ENCODE measurements at places on chromosomes 3 and 15.

GRCh38 chr3:136562026-136562425, 190.2 kb downstream of the STAG1 start:
- no peak overlapping the region for H3K27ac ChIP-seq
- no peaks in the 10 kb centered on the region for H3K4me1 ChIP-seq
- DNase-seq = no peak
- H3K4me3 ChIP-seq = no peak overlapping the region
- no peaks in the 10 kb centered on the region for H3K36me3 ChIP-seq
- no peaks in the 10 kb centered on the region for H3K27me3 ChIP-seq

- DNase-seq = no peak
- no peaks in the 10 kb centered on the region for H3K4me1 ChIP-seq
- H3K4me3 ChIP-seq = no peak overlapping the region
- H3K27me3 ChIP-seq = no peaks in the 10 kb centered on the region
Measured at GRCh38 chr15:66078929-66079275, 174.6 kb downstream of the MEGF11 start.

- H3K36me3 ChIP-seq = no peaks in the 10 kb centered on the region
- no peaks in the 10 kb centered on the region for H3K27me3 ChIP-seq
- H3K4me3 ChIP-seq = no peak overlapping the region
- H3K27ac ChIP-seq = no peak overlapping the region
- no peak for DNase-seq
Measured at GRCh38 chr3:171453180-171453886, 6.9 kb downstream of the TNIK start.

DNA sequence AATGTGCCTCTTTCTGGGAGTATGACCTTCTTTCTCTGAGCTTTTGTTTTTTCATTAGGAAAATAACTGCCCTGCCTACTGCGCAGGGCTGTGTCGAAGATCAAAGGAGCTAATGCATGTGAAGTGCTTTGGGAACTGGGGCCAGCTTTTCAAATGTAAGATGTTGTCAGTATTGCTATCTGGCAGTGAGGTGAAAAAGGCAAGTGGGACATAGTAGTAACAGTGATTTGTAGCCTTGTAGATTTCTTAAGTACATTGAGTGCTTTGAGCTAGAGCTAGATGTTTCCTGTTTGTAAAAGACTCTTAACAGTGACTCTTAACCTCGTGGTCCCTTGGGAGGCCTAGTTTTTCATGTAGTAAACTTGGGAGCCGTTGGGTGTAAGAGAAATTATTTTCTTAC, 126.5 kb downstream of the ECT2 start:
- H3K27me3 ChIP-seq = no peaks in the 10 kb centered on the region
- no peaks in the 10 kb centered on the region for H3K4me1 ChIP-seq
- DNase-seq = no peak
- no peaks in the 10 kb centered on the region for H3K36me3 ChIP-seq
- no peak overlapping the region for H3K4me3 ChIP-seq
- no peak overlapping the region for H3K27ac ChIP-seq

GRCh38 chr15:86854176-86854575, 774.5 kb downstream of the AGBL1 start:
- H3K4me1 ChIP-seq = no peaks in the 10 kb centered on the region
- peaks cover 3% of the 10 kb centered on the region for H3K27me3 ChIP-seq
- no peak overlapping the region for H3K4me3 ChIP-seq

- no peaks in the 10 kb centered on the region for H3K36me3 ChIP-seq
- H3K4me1 ChIP-seq = no peaks in the 10 kb centered on the region
- H3K4me3 ChIP-seq = no peak overlapping the region
Measured at GRCh38 chr3:111285184-111285538, 213.5 kb downstream of the NECTIN3 start.

DNA sequence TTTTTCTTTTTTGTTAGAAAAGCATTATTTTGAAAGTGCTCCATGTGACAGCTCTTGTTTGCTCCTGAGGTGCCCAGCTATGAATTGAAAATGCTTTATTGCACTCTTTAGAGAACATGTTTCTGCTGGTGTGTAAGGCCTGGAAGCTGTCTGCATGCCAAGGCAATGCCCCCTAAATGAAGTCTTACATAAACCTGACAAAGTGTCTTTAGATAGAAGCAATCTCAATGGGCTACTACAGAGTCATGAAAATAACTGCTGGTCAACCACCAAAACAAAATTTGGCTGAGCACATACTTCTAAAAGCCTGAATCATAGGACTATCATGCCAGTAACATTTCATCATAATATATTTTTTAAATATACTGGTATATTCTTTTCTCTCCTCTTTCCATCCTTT, 178.7 kb downstream of the THRB start:
- H3K4me1 ChIP-seq = peaks cover 5% of the 10 kb centered on the region
- H3K27me3 ChIP-seq = no peaks in the 10 kb centered on the region
- H3K4me3 ChIP-seq = no peak overlapping the region
- H3K27ac ChIP-seq = no peak overlapping the region
- peaks cover 7% of the 10 kb centered on the region for H3K36me3 ChIP-seq

- no peaks in the 10 kb centered on the region for H3K4me1 ChIP-seq
- H3K27ac ChIP-seq = no peak overlapping the region
- H3K27me3 ChIP-seq = no peaks in the 10 kb centered on the region
- no peak overlapping the region for H3K4me3 ChIP-seq
- no peaks in the 10 kb centered on the region for H3K36me3 ChIP-seq
Measured at GRCh38 chr3:147089286-147089685, 317.1 kb downstream of the ZIC4 start.

- no peaks in the 10 kb centered on the region for H3K36me3 ChIP-seq
- no peak overlapping the region for H3K4me3 ChIP-seq
- no peak overlapping the region for H3K27ac ChIP-seq
- no peak for DNase-seq
- H3K27me3 ChIP-seq = no peaks in the 10 kb centered on the region
- H3K4me1 ChIP-seq = no peaks in the 10 kb centered on the region
Measured at GRCh38 chr3:16239086-16239770, 25.5 kb downstream of the DPH3 start.

- H3K27ac ChIP-seq = no peak overlapping the region
- no peak overlapping the region for H3K4me3 ChIP-seq
- DNase-seq = no peak
- no peaks in the 10 kb centered on the region for H3K27me3 ChIP-seq
- no peaks in the 10 kb centered on the region for H3K4me1 ChIP-seq
- H3K36me3 ChIP-seq = no peaks in the 10 kb centered on the region
Measured at GRCh38 chr3:161925749-161926360, 429.2 kb downstream of the OTOL1 start.

GRCh38 chr3:148420242-148420641, 277.5 kb upstream of the AGTR1 start:
- no peaks in the 10 kb centered on the region for H3K27me3 ChIP-seq
- no peaks in the 10 kb centered on the region for H3K4me1 ChIP-seq
- H3K27ac ChIP-seq = no peak overlapping the region
- no peaks in the 10 kb centered on the region for H3K36me3 ChIP-seq
- DNase-seq = no peak

DNA sequence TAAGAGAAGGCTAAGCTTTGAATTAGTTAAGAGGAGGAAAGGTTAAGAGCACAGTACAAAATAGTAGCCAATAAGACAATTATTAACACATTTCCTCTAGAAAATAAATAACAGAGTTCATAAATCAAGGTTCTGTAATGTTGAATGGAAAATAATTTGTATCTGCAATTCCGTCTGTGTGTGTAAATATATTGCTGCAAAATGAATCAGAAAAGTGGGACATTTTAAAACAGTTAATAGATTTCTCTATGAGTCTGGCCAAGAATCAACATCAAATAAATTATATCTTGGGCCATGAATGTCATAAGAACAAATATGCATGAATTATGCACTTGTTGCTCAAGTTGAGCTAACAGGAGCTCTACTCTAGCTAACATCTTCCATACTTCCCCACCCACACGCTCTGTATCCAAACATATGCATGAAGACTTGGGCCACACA, 14.2 kb upstream of the SUCNR1 start:
- peaks cover 3% of the 10 kb centered on the region for H3K4me1 ChIP-seq
- no peaks in the 10 kb centered on the region for H3K36me3 ChIP-seq
- H3K27me3 ChIP-seq = no peaks in the 10 kb centered on the region
- no peak for DNase-seq
- no peak overlapping the region for H3K4me3 ChIP-seq

DNA sequence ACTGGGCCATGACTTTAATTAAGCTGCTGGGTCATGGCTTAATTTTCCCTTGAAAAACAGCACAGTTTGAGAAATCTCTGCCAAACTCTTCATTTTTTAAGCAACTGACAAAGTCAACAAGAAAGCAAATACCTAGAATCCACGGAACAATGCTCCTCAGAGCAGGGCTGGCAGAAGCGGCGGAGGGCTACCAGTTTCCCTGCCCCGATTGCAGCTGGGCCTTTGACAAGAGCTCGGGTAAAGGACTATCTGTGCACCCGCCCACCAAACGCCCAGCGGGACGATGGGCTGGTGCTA, 1.2 kb downstream of the GOLIM4 start:
- peak overlapping the region; percentile 66 for H3K4me3 ChIP-seq
- H3K36me3 ChIP-seq = no peaks in the 10 kb centered on the region
- peaks cover 61% of the 10 kb centered on the region for H3K4me1 ChIP-seq
- no peak for DNase-seq
- peak overlapping the region; percentile 98 for H3K27ac ChIP-seq

GRCh38 chr15:78090422-78091063, 1.8 kb upstream of the SH2D7 start:
- H3K4me1 ChIP-seq = peaks cover 8% of the 10 kb centered on the region
- no peak overlapping the region for H3K4me3 ChIP-seq
- no peaks in the 10 kb centered on the region for H3K36me3 ChIP-seq
- no peak overlapping the region for H3K27ac ChIP-seq
- H3K27me3 ChIP-seq = no peaks in the 10 kb centered on the region

DNA sequence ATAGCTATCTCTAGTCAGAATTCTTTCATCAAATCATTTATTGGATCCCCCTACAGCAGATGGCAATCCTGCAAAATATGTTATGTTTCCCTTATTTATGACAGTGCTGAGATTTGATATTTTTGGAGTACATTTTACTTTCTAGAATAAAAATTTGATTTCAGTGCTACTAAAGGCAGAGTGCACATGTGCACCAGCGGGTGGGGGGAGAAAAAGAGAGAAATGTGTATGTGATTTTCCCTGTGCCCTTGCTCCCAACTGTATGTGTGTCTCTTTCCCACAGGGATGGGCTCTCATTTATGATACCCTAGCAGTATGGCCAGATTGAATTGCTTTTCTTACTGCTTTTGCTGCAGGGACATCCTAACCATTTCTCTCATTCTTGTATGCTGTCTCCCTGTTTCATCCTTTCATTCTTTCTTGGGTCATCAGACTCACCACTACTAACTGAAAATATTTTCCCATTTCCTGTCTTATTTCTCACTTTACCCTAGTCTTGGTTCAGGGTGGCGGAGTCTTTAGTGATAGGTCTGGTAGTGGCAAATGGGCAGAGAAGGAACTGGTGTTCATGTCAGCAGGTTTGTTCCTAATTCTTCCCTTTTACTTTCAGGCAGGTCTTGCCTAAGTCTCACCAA, 140.7 kb downstream of the TCF12 start:
- H3K36me3 ChIP-seq = no peaks in the 10 kb centered on the region
- H3K4me1 ChIP-seq = no peaks in the 10 kb centered on the region
- H3K27me3 ChIP-seq = no peaks in the 10 kb centered on the region
- no peak for DNase-seq
- H3K27ac ChIP-seq = no peak overlapping the region

DNA sequence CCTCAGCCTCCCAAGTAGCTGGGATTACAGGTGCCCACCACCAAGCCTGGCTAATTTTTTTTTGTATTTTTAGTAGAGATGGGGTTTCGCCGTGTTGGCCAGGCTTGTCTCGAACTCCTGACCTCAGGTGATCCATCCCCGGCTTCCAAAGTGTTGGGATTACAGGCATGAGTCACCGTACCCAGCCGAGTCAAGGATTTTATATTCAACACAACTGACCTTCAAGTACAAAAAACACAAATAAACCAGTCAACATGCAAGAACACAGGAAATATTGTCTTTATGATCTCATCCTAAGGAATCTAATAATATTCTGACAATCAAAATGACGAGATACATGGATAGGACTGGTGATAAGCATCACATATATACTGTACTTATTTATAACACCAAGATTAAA, 37.9 kb downstream of the TJP1 start:
- H3K4me3 ChIP-seq = no peak overlapping the region
- no peak overlapping the region for H3K27ac ChIP-seq
- H3K4me1 ChIP-seq = peaks cover 11% of the 10 kb centered on the region
- DNase-seq = no peak
- H3K27me3 ChIP-seq = no peaks in the 10 kb centered on the region

All from liver (tissue), 10 donors.